ENCODE measurements at places on chromosomes 7 and 10. TPM values are rescaled to one million over a fixed set of nuclear protein-coding genes. Genes with fewer than 3 reads are reported as not detected.

KEL gene
- not detected for total RNA-seq

PRSS37 gene
- not detected for total RNA-seq

DNAH11 gene
- 0.04 TPM for total RNA-seq

PNLIP gene
- not detected for total RNA-seq

HBP1 gene
- total RNA-seq, result 22.4 TPM

CH25H gene
- total RNA-seq, result 0.09 TPM

SUN3 gene
- total RNA-seq, result not detected

HOXA3 gene
- total RNA-seq, result 8.1 TPM

ANKRD30A gene
- total RNA-seq, result 0.88 TPM

Measured in A549 treated with RU486 at 1 μM for 4 hours (cell line).